ENCODE measurements at places on chromosomes 5 and 9.

- no peak overlapping the region for H3K27ac ChIP-seq
- H3K27me3 ChIP-seq: no peaks in the 10 kb centered on the region
- no peak for DNase-seq
Observed at GRCh38 chr5:89281766-89282553, 399.0 kb upstream of the MEF2C start.

GRCh38 chr5:13533833-13534232 is 410.7 kb downstream of the DNAH5 start:
- H3K27me3 ChIP-seq: peaks cover 2% of the 10 kb centered on the region
- no peaks in the 10 kb centered on the region for H3K4me1 ChIP-seq
- no peak for DNase-seq
- H3K27ac ChIP-seq: no peak overlapping the region
- no peak overlapping the region for H3K4me3 ChIP-seq

DNA sequence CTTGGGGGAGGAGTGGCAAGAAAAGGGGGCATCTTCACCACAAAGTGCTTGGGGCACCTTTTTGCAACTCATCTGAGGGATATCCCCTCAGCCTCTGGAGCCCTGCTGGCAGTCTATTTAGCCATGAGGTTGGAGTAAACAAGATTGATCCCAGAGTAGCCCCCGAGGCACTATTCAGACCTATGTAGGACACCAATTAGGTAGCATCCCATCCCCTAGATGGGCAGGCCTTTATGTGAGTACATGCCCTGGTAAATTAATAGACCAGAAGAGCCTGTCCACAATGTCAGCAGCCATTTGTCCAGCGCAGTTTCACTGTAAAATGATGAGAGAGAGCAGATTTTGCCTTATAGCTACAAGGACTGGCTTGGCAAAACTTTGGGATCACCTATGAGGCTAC is 221.4 kb downstream of the DRD1 start:
- no peaks in the 10 kb centered on the region for H3K4me1 ChIP-seq
- no peak overlapping the region for H3K4me3 ChIP-seq
- H3K36me3 ChIP-seq: no peaks in the 10 kb centered on the region

DNA sequence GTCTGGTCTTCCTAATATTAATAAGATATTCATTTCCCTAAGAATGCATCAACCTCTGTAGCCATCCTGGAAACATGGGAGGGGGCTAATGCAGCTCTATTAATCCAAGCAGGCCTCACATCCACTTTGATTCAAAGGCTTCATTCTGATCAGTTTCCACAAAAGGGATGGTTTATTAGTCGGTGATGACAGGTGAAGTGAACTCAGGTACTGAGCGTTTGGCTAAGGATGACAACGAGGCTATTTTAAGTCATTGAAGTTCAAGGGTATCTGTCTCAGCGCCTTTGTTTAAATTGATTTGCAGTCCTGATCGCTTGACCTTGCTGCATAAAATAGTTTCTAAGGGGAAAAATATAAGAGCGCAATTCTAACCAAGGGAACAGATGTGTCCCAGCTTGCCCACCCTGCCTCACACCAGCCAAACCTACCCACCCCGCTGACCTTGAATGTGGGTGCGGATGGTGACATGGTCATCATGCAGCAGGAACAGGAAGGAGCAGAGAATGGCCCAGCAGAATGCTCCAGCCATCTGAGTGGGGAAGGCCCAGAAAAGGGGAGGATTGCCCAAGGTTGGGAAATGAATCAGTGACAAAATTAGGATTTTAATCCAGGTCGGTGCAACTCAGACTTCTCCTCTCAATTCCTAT is 70.5 kb upstream of the ZNF618 start:
- H3K4me3 ChIP-seq: no peak overlapping the region
- no peak overlapping the region for H3K27ac ChIP-seq
- H3K36me3 ChIP-seq: no peaks in the 10 kb centered on the region
- H3K27me3 ChIP-seq: no peaks in the 10 kb centered on the region
- no peaks in the 10 kb centered on the region for H3K4me1 ChIP-seq

GRCh38 chr5:161420521-161420920 is 126.0 kb downstream of the GABRB2 start:
- DNase-seq: no peak
- no peaks in the 10 kb centered on the region for H3K4me1 ChIP-seq
- H3K27me3 ChIP-seq: peaks cover 1% of the 10 kb centered on the region
- no peak overlapping the region for H3K27ac ChIP-seq
- no peaks in the 10 kb centered on the region for H3K36me3 ChIP-seq

DNA sequence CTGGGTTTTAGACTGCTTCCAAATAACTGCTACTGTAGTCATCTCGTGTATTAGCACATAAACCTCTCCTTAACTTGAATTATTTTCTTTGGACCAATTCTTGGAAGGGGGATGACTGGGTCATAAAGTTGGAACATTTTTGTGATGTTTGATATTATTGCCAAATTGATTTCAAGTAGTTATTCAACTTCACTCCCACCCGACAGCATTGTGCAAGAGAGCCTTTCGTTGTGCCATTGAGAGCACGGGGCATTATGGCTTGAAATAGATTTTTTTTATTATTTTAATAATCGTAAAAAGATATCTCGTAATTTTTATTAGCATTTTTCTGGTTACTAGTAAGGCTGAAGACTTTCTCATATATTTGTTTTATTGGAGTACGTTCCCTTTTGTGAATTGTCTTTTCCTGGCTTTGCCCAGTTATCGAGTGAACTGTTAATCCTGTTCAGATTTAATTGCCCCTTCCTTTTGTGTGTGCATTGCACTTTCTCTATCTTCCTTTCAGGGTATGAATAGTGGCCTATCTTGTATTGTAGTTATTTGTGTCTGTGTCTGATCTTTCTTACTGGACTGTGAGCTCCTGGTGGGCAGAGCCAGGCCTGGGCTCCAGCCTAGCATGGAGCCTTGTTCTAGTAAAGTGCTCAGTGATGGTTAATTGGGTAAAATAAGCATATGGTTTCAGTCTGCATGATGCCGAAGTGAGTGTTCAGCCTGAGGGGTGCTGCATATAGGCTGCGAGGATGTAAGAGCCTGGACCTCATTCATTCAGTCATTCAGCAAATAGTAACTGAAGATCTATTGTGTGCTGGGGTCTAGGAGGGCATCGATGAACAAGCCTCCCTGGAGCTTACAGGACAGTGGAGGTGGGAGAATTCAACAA is 93.5 kb upstream of the SHB start:
- H3K4me1 ChIP-seq: peaks cover 8% of the 10 kb centered on the region
- H3K4me3 ChIP-seq: no peak overlapping the region
- no peaks in the 10 kb centered on the region for H3K36me3 ChIP-seq

DNA sequence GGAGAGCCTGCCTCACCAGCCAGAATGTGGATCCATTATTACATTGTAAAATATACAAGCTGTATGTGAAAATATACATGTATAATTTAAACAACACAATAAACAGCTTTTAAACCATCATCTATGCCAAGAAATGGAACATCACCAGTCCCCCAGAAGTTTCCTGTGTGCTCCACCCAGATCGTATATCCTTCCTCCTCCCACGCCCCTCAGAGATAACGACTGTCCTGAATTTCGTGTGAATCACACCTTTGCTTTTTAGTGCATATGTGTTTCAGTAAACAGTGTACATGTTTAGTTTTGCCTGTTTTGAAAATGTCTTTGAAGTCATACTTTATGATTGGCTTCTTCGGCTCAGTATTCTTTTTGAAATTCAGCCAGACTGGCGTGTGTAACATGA is 134.6 kb upstream of the MYO10 start:
- H3K27me3 ChIP-seq: no peaks in the 10 kb centered on the region
- DNase-seq: no peak
- H3K4me3 ChIP-seq: no peak overlapping the region
- peaks cover 10% of the 10 kb centered on the region for H3K4me1 ChIP-seq

- H3K36me3 ChIP-seq: no peaks in the 10 kb centered on the region
- H3K27ac ChIP-seq: no peak overlapping the region
- peaks cover 2% of the 10 kb centered on the region for H3K27me3 ChIP-seq
- no peaks in the 10 kb centered on the region for H3K4me1 ChIP-seq
- no peak for DNase-seq
Observed at GRCh38 chr5:121704291-121704690, 147.4 kb upstream of the FTMT start.

DNA sequence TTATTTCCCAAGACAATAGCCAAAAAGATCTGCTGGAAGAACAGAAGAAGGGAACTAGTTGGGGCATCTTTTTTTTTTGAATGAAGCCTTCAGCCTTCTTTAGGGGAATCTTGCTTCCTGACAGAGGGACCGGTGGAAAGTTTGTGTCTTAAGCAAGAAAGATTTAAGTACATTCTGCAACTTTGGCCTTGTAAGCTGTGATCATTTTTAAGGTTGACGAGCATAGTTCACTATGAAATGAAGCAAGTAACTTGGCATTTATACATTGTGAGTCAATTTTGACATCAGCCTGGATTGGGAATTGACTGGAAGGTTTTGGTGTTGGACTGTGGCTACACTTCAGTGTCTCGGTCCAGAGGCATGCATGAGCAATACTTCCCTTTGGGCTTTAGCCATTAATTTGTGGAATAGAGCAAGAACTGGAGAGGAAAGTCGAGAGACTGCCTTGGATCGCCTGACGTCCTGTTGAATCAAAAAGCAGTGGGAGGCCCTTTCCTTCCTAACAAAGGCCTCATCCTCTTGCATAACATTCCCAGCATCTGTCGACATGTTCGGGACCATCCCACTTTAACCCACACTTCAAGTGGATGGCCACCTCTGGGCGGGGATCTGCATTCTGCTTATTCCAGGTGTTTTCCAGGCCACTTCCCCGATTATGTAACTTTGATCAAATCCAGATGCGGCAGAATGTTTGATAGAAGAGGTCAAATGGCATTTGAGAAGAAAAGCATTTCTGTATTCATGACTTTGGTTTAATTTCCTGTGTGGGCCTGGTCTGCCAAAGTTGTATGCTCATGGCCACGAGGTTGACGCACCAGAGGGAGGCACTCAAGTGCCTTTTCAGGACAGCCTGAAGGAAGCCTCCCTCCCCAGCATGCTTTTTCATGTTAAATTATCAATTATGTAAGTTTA is 12.5 kb downstream of the ABL1 start:
- peak; percentile 30 for DNase-seq
- no peaks in the 10 kb centered on the region for H3K36me3 ChIP-seq
- peaks cover 5% of the 10 kb centered on the region for H3K27me3 ChIP-seq
- H3K4me1 ChIP-seq: peaks cover 48% of the 10 kb centered on the region
- H3K27ac ChIP-seq: peak overlapping the region; percentile 98
- H3K4me3 ChIP-seq: peak overlapping the region; percentile 38

DNA sequence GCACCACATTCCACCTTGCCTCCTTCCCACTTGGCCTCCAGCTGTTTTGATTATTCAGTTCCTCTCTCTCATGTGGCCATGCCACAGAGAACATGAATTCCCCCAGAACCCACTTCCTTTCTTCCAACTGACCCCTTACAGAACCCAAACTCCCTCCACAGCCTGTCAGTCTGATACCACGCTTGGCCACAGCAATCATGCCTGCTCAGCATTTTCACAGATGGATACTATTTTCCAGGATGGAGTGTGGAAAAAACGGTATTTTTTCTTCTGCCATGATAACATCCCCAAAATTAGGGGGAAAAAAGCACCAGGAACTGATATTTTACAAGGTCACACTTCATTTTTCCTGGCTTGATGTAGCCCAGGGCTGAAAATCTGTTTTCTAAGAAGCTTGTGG is 34.9 kb upstream of the SLIT3 start:
- H3K4me1 ChIP-seq: peaks cover 8% of the 10 kb centered on the region
- no peak overlapping the region for H3K27ac ChIP-seq
- H3K4me3 ChIP-seq: no peak overlapping the region
- H3K36me3 ChIP-seq: no peaks in the 10 kb centered on the region
- no peak for DNase-seq
- H3K27me3 ChIP-seq: peaks cover 1% of the 10 kb centered on the region

GRCh38 chr5:38854907-38855306 is 9.1 kb downstream of the OSMR start:
- no peaks in the 10 kb centered on the region for H3K27me3 ChIP-seq
- DNase-seq: no peak
- no peak overlapping the region for H3K27ac ChIP-seq
- no peaks in the 10 kb centered on the region for H3K4me1 ChIP-seq
- no peak overlapping the region for H3K4me3 ChIP-seq

DNA sequence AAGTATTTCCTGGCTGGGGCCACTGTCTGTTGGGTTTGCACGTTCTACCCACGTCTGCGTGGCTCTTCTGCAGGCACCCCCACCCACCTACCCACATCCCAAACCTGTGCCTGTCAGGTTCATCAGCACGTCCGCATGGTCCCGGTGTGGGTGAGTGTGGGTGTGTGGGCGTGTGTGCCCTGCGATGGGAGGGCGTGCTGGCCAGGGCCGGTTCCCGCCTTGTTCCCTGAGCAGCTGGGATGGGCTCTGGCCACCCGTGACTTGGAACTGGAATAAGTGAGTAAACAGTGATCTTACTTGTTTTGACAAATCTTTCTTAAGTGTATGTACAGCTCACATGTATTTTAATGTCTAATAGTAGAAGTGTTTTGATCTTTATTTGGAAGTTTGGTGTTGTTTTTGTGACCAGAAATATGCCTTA is 20.4 kb downstream of the ERGIC1 start:
- peaks cover 17% of the 10 kb centered on the region for H3K4me1 ChIP-seq
- H3K4me3 ChIP-seq: no peak overlapping the region
- no peak overlapping the region for H3K27ac ChIP-seq

DNA sequence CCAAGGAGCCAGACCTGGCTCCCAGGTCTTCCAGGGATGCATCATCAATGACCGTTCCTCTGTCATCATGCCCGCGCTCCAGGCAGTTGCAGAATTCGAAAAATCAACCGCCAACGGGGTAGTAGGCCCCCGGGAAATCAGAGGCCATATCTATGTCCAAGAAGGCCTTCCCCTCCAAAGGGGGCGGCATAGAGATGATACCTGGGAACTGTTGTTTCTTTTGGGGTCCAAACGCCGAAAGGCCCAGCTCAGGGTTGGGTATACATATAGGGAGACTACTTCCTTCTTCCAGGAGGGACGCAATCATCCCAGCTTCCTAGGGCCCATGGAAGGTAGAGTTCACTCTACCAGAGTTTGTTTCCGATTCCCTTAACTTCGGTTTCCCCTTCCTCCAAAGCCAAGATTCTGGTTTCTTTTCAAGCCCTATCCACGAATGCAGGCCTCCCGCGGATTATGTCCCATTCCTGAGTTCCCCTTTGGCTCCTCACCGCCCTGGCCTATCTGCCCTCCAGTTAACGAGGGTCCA is 754 bp downstream of the DCAF12 start:
- peak overlapping the region; percentile 98 for H3K27ac ChIP-seq
- H3K36me3 ChIP-seq: peaks cover 33% of the 10 kb centered on the region
- DNase-seq: peak; percentile 18
- peaks cover 9% of the 10 kb centered on the region for H3K27me3 ChIP-seq

- H3K36me3 ChIP-seq: no peaks in the 10 kb centered on the region
- no peak for DNase-seq
- no peak overlapping the region for H3K27ac ChIP-seq
- peaks cover 2% of the 10 kb centered on the region for H3K4me1 ChIP-seq
- H3K4me3 ChIP-seq: no peak overlapping the region
Observed at GRCh38 chr5:143576711-143577484, 173.4 kb upstream of the NR3C1 start.

- no peaks in the 10 kb centered on the region for H3K36me3 ChIP-seq
- no peaks in the 10 kb centered on the region for H3K27me3 ChIP-seq
- no peaks in the 10 kb centered on the region for H3K4me1 ChIP-seq
Observed at GRCh38 chr9:106312906-106313305, 550.1 kb upstream of the ZNF462 start.
